ENCODE measurements at places on chromosomes 2 and 18. TPM values are rescaled to one million over a fixed set of nuclear protein-coding genes. Genes with fewer than 3 reads are reported as not detected.

DNA sequence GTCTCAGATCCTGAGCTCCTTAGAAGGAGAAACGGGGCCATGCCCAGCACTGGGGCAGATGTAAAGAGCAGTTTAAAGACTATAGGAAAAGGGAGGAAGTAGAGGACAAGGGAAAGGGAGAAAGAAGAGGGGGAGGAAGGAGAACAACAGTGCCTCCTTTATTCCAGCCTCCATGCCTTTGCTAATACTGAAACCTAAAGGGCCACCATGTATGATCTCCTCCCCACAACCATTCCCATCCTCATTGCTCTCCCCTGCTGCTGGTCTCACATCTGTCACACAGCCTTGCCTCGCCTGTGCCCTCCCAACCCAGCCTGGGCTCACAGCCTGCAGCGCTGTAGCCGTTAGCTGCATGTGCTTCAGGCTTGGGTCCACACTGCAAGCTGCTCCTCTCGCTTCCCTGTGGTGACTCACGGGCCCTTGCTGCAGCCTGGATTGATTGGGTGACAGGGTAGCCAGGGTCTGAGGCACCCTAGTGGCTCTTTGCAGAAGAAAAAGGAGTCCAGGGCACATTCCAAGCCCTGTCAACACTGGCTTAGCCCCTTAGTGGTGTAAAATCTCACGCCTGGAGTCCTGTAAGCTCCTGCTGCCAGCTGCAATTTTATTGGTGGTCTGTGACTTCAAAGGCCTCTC is 281.9 kb downstream of the SRBD1 start:
- H3K4me3 ChIP-seq, result no peak overlapping the region
- no peaks in the 10 kb centered on the region for H3K36me3 ChIP-seq
- no peak overlapping the region for H3K27ac ChIP-seq
- H3K4me1 ChIP-seq, result no peaks in the 10 kb centered on the region
- peaks cover 15% of the 10 kb centered on the region for H3K27me3 ChIP-seq

Gene DSG1
- not detected for total RNA-seq

Gene KYNU
- not detected for total RNA-seq

Gene DLGAP1
- 0.53 TPM for total RNA-seq

GRCh38 chr2:185734658-185735057 is 3.9 kb upstream of the FSIP2 start:
- no peaks in the 10 kb centered on the region for H3K36me3 ChIP-seq
- H3K27me3 ChIP-seq, result peaks cover 3% of the 10 kb centered on the region
- no peak overlapping the region for H3K27ac ChIP-seq
- DNase-seq, result no peak
- H3K4me1 ChIP-seq, result no peaks in the 10 kb centered on the region

Gene SH3RF3
- 0.23 TPM for total RNA-seq

- H3K4me1 ChIP-seq, result no peaks in the 10 kb centered on the region
- H3K27me3 ChIP-seq, result no peaks in the 10 kb centered on the region
Observed at GRCh38 chr2:59366288-59366687, 1125.2 kb upstream of the FANCL start.

GRCh38 chr2:121555008-121555407 is 24.3 kb downstream of the RNU4ATAC start:
- no peaks in the 10 kb centered on the region for H3K27me3 ChIP-seq
- no peak for DNase-seq
- H3K4me3 ChIP-seq, result no peak overlapping the region
- H3K27ac ChIP-seq, result no peak overlapping the region
- H3K36me3 ChIP-seq, result peaks cover 24% of the 10 kb centered on the region

Gene AQP12A
- not detected for total RNA-seq

DNA sequence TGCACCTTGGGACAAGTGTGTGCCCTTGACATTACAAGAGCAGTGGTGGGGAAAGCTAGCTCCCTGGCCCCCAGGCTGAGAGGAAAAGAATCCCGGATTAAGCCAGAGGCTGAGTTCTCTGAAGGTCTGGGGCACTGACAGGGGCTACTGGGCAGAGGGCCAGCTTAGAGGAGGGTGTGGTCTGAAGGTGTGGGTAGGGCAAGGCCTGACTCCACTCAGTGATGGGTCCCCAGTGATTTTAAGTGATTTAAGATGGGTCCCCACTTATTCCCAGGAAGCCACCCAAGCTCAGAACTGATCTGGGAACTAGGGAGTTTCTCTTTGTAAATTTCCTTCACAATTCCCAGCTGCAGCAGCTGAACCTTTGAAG is 8.8 kb downstream of the TMEM37 start:
- H3K36me3 ChIP-seq, result no peaks in the 10 kb centered on the region
- no peaks in the 10 kb centered on the region for H3K27me3 ChIP-seq
- no peak overlapping the region for H3K4me3 ChIP-seq
- H3K4me1 ChIP-seq, result no peaks in the 10 kb centered on the region
- no peak overlapping the region for H3K27ac ChIP-seq

- no peak overlapping the region for H3K27ac ChIP-seq
- H3K4me3 ChIP-seq, result no peak overlapping the region
- DNase-seq, result no peak
- no peaks in the 10 kb centered on the region for H3K4me1 ChIP-seq
Observed at GRCh38 chr2:201809633-201810032, 3.3 kb downstream of the CDK15 start.

- DNase-seq, result no peak
- H3K4me3 ChIP-seq, result no peak overlapping the region
- H3K36me3 ChIP-seq, result no peaks in the 10 kb centered on the region
- no peaks in the 10 kb centered on the region for H3K4me1 ChIP-seq
Observed at GRCh38 chr2:171227066-171227782, 66.5 kb upstream of the TLK1 start.

Gene NCKAP5
- not detected for total RNA-seq

DNA sequence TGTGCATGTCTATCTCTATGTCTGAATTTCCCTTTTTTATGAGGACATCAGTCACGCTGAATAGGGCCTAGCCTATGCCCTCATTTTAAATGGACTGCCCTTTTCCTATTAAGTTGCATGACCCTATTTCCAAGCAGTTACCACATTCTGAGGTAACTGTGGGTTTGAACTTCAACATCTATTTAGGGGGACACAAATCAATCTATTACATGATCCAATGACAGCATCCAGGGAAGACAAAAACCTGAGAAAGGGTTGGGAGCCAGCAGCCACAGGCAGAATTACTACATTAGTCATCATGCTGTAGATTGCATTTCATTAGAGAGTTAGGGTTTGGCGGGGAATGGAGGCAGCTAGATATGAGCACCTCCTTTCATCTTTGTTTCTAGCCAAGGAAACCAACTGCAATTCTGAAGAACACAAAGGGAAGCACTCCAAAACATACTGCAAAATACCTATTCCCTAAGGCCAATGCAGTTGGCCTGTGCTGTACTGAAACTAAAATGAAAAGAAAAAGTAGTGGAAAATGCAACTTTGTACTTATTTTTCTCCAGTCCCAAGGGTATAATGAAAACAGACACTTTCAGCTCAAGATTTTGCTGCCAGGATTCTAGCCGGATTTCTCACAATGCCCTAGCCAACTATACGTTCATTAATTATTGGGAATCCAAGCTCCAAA is 40.4 kb upstream of the C1D start:
- no peaks in the 10 kb centered on the region for H3K27me3 ChIP-seq
- peaks cover 5% of the 10 kb centered on the region for H3K36me3 ChIP-seq
- H3K4me3 ChIP-seq, result no peak overlapping the region
- no peak for DNase-seq
- no peak overlapping the region for H3K27ac ChIP-seq
- H3K4me1 ChIP-seq, result peaks cover 6% of the 10 kb centered on the region

Gene GPR45
- total RNA-seq, result not detected

Gene KLF11
- 16.0 TPM for total RNA-seq

Gene C2orf15
- 0.35 TPM for total RNA-seq

DNA sequence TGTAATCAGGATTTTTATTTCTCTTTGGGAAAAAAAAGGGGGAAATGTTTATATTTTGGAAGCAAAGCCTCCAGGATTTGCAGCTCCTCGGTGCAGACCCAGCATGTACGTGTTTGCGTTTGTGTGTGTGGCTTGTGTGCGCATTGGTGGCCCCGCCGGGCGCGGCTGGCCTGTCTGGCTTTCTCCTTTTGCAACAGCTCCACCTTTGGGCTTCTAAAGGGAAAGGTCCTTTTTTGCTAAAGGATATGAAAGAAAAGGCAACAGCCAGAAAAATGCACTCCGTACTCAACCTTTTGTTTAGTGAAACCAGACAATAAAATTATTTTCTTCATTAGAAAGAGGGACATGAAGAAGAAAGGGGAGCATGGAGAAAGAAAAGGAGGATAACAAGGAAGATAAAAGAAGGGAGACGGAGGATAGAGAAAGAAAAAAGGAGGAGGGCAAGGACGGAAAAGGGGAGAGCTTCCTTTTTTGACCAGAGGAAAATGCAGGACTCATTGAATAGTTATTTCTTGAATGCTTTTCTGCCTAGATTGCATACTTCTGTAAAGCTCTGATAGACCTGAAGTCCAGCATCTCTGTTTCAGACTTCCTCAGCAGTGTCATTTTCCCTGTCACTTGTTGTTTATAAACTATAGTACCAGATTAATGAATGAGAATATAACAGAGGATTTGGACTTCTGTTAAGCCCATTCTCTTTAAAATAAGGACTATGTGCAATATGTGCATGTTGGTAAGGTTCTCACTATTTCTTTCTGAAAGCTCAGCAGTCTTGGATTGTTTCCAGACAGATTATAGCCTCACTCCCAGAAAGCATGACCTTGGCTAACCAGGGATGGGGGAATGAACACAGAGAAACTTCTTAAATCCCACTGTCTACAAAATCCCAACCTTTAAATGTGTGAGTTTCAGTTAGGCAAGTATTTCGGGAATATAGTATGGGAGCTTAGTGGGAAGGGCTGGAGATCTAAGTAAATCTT is 563.1 kb upstream of the PIK3C3 start:
- no peaks in the 10 kb centered on the region for H3K27me3 ChIP-seq
- no peak overlapping the region for H3K27ac ChIP-seq
- no peaks in the 10 kb centered on the region for H3K4me1 ChIP-seq
- H3K36me3 ChIP-seq, result no peaks in the 10 kb centered on the region

Gene RALB
- total RNA-seq, result 59.2 TPM

GRCh38 chr18:12904012-12904516 is 20.0 kb upstream of the PTPN2 start:
- no peaks in the 10 kb centered on the region for H3K36me3 ChIP-seq
- peak; percentile 85 for DNase-seq
- peak overlapping the region; percentile 75 for H3K27ac ChIP-seq

DNA sequence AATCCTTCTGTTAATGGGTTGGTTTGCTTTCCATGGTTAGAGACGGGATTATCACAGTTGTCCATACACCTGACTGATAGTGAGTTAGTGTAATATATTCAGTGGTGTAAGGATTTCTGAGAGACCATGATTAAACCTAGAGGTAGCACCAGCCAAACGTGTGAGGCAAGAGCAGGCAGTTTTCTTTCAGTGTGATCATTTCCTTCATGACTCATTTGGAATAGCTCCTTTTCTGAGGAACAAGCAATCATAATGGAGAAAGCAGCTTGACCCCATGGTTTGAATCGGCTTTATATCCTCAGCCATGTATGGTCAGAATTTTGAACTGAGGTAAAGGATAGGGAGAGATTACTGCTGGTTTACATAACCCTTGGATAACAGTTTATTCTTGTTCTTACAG is 2.9 kb downstream of the MXD1 start:
- H3K27me3 ChIP-seq, result no peaks in the 10 kb centered on the region
- DNase-seq, result no peak
- H3K36me3 ChIP-seq, result peaks cover 46% of the 10 kb centered on the region
- H3K27ac ChIP-seq, result no peak overlapping the region
- peaks cover 41% of the 10 kb centered on the region for H3K4me1 ChIP-seq

DNA sequence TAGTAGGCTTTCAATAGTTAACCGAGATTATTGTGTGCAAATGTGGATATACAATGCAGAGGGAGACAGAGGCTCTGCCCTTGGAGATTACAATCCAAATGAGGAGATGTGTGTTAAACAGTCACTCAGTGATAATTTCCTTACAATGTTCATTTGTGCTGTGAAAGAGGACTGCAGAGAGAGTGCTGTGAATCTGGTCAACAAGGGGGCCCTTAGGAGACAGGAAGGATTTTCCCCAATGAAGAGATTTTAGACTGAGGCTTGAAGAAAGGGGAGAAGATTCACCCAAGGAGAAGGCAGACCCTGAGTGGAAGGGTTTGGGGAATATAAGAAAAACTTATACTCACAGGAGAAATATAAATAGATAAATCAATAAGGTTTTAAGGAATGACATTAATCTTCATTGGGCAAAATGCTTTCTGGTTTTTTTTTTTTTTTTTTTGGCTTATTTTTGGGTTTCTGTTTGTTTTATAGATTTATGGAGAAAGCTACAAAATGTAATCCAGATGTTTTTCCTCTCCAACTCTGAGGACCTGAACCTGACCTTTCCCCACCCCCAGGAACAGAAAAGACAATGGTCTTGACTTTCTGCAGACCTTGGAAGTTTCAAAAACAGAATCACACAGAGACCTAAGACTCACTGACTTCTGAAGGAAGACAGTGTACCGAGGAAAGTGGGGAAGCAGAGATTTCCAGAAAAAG is 151.3 kb upstream of the SERPINE2 start:
- no peak overlapping the region for H3K27ac ChIP-seq
- H3K4me3 ChIP-seq, result no peak overlapping the region
- H3K4me1 ChIP-seq, result no peaks in the 10 kb centered on the region
- DNase-seq, result no peak
- H3K27me3 ChIP-seq, result peaks cover 3% of the 10 kb centered on the region

DNA sequence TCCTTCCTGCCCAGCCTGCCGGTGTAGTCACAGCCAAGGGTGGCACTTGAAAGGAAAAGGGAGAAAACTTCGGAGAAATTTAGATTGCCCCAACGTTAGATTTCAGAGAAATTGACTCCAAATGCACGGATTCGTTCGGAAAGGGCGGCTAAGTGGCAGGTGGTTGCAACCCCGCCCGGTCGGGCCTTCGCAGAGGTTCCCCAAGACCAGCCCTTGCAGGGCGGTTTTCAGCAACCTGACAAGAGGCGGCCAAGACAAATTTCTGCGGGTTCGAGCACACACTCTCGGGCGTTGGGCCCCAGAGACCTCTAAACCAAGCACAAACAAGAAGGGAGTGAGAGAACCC is 4.8 kb downstream of the ONECUT2 start:
- no peak overlapping the region for H3K4me3 ChIP-seq
- H3K36me3 ChIP-seq, result peaks cover 19% of the 10 kb centered on the region
- peaks cover 29% of the 10 kb centered on the region for H3K4me1 ChIP-seq
- no peak for DNase-seq

- no peak for DNase-seq
- peaks cover 7% of the 10 kb centered on the region for H3K27me3 ChIP-seq
- no peak overlapping the region for H3K27ac ChIP-seq
- no peaks in the 10 kb centered on the region for H3K4me1 ChIP-seq
- no peaks in the 10 kb centered on the region for H3K36me3 ChIP-seq
Observed at GRCh38 chr2:45370369-45370768, 240.7 kb downstream of the SRBD1 start.

GRCh38 chr2:17969661-17970060 is 91.2 kb downstream of the KCNS3 start:
- DNase-seq, result no peak
- H3K27ac ChIP-seq, result no peak overlapping the region
- H3K36me3 ChIP-seq, result no peaks in the 10 kb centered on the region
- H3K4me1 ChIP-seq, result no peaks in the 10 kb centered on the region
- H3K4me3 ChIP-seq, result no peak overlapping the region

DNA sequence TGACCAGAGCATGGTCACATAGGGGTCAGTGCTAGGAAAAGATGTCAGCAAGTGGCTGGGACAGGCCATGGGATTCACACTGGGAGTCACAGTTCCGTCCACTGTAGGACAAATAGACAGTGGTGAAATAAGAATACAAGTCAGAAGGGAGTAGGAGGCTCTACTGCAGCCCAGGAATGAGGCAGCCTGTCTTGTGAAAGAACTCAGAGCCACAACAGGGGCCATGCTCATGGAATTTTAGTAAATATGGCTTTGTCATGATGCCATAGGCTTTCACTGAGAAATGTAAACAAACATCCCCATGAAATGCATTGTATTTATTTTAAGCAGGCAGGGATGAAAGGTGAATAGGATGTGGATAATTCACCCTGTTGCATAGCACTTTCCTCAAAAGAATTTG is 504.3 kb downstream of the SOX11 start:
- H3K27ac ChIP-seq, result no peak overlapping the region
- DNase-seq, result no peak
- H3K27me3 ChIP-seq, result no peaks in the 10 kb centered on the region
- H3K36me3 ChIP-seq, result no peaks in the 10 kb centered on the region
- H3K4me1 ChIP-seq, result no peaks in the 10 kb centered on the region
